ENCODE measurements at places on chromosomes 16 and 17.

- DNase-seq = no peak
Observed at GRCh38 chr17:4558347-4558971, 1.9 kb downstream of the GGT6 start.

DNA sequence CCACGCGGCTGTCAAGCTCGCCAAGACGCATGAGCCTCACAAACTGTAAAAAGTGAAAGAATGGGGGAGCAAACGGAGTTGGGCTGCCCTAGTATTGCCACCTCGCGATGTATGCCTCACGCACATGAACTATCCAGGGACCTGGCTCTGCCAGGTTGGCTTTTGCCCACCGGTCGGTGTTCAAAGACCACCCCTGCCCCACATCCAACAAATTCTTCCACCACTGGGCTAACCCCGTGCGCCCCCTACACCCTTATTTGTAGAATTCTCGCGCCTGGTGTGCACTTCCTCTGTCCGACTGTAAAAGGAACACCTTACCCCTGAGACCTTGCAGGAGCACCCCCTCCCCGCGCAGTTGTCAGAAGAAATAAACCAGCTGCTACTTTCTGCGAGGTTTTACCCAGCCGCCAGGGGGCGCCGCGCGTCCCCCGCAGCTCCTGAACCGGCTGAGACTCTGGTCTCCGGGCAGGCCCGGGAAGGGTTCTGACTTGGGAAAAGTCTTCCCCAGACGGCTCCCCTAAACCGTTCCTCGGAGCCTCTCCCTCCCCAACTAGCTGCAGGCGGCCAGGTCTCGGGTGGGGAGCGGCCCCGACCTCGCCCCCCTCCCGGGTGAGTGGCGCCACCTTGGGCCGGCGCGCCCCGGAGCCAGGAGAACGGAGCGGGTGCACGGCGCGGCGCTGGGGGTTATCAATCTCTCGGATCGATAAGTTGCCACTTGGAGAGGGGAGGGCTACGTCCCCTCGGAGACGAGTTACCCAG lies 1.7 kb upstream of the ZNF423 start:
- DNase-seq = peak; percentile 54

DNA sequence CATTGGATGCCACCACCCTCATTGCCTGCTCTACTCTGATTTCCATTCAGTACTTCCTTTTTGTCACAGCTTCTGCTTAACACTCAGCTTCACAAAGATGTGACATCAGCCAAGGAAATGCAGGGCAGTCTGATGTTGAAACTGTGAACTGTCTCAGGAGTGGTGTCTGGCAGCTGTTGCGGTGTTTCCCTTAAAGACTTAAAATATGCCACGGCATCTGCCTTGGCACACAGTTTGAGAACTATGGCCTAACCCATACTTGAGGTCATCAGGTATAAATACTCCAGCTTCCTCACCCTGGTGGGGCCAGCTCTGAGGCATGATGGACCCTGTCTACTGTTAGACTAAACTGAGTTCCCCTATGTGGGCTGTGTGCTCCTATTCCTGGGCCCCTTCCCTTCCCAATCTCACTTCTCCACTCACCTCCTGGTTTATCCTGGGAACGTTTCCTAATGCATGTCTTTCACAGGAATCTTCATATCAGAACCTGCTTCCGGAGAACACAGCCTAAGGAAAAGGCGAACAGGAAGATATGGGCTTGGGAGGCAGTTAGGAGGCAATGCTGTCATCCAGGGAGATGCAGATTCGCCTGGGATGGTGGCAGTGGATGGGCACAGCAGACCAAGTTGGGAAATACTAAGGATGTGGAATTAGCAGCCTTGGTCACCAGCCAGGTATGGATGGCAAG lies 96.5 kb downstream of the WSCD1 start:
- DNase-seq = no peak

- DNase-seq = no peak
Observed at GRCh38 chr16:11196286-11196828, 59.6 kb downstream of the SOCS1 start.

GRCh38 chr17:4710693-4711634 lies 532 bp downstream of the ARRB2 start:
- DNase-seq = no peak

- no peak for DNase-seq
Observed at GRCh38 chr17:75889454-75889853, 7.3 kb downstream of the TRIM65 start.

GRCh38 chr17:73969956-73970355 lies 233.5 kb upstream of the RPL38 start:
- DNase-seq = peak; percentile 30

DNA sequence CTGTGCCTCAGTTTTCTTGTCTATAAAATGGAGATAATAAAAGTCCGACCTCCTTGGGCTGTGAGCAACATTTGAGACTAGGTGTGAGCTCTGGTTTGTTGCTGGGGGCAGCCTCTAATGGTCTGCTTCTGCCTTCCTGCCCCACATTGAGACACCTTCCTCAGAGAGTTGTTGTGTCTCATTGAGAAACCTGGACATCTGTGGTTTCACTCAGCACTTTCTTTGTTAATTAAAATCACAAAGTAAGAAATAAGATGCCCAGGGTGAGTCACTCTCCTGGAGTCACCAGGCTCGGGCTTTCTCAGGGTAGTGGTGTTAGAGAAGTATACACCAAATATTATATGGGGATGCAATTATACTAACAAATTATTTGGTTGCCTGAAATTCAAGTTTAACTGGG lies 389.2 kb upstream of the SALL1 start:
- DNase-seq = peak; percentile 27

DNA sequence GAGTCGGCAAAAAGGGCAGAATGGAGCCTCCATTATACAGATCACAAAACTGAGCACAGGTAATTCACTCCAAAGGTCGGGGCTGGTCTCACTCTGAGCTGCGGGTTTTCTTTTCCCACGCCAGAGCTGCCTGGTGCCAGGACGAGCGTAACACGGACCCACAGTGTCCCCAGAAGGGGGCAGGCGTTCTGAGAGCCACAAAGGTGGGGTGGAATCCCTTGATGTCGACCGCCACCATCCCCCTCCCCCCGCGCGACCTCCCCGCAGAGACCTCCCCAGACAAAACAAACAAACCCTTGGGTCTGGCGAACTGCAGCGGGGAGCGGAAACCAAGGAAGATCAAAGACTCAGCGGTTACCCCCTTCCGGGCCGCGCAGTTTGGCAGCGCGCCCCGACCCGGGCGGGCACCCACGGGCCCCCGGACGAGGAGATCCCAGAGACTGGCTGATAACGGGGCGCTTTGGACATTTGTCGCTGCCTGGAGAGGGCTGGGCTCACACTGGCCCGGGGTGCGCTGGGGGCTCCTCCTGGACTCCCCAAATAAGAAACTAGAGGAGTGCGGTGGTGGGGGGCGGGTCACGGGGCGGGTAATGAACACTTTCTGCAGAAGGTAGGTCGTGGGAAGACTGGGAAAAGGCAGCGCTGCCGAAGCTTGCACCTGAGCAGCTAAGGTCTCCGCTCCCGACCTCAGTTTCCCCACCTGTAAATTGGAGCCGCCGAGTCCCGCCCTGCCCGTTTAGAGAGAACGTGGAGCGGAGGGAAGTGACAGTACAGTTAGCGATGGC lies 664 bp upstream of the NKD1 start:
- DNase-seq = no peak

GRCh38 chr16:6492742-6493141 lies 839.9 kb upstream of the RBFOX1 start:
- DNase-seq = no peak

DNA sequence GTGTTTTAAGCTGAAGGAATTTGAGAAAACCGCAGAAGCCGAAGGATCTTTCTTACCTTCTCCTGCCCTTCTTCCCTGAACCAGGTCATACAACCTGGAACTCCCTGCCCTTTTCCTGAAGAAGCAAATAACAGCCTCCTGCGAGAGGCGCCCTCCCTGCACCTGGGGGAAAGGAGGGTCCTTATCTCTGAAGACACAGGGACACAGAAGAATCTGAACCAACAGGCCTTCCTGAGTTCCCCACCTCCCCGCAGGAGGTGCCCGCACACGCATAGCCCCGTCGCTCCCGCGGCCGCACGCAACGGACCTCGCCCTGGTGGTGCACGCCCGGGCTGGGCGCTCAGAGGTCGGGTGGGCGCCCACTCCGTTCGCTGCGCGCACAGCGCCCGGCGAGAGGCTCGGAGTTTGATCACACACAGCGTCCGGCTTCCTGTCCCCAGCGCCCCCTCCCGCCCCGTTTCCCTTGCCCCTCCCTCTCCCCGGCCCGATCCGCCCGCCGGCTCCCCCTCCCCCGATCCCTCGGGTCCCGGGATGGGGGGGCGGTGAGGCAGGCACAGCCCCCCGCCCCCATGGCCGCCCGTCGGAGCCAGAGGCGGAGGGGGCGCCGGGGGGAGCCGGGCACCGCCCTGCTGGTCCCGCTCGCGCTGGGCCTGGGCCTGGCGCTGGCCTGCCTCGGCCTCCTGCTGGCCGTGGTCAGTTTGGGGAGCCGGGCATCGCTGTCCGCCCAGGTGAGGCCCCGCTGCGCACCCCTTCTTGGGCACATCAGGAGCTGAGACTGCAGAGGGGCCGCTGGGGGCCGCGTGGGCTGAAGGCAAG lies at the start of gene TNFSF12:
TSS of gene TNFSF12 (plus strand) at position 474 of the 816 bp plus-strand sequence. CDS start at position 570, 96 bp downstream.
- no peak for DNase-seq
